ENCODE measurements at places on chromosomes 16 and 17.

DNA sequence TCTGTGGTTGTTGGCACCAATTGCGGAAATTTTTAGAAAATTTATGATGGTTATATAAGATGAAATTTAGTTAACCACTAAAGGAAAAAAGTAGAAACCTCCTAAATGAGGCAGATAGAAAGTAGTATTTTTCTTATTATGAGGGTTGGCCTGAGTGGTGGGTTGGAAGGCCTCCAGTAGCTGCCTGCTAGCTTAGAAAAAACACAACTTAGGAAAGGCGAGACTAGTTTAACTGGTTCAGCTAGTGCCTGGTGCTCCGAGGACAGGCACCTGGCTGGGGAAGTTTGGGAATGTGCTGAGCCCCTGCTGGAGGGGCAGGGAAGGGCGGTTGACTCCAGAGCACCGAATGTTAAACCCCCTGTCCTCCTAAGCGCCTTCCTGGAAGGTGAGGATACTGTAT lies 19.9 kb downstream of the LDHD start:
- DNase-seq: no peak

DNA sequence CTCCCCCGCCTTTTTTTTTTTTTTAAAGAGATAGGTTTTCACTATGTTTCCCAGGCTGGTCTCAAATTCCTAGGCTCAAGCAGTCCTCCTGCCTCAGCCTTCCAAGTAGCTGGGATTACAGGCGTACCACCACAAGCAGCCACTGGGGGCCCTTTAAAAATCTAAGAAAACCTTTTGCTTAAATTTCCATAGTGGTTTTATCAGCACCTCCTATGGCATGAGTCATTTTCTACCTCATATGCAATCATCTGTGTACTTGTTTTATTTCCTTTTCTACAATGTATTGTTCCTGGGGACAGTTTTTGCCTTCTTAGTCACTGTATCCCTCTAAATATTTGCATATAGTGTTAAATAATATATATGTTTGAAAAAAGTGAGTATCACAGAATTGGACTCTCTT lies 29.2 kb downstream of the GNA13 start:
- DNase-seq: no peak

- no peak for DNase-seq
Observed at GRCh38 chr17:82836823-82837357, 2.9 kb downstream of the ZNF750 start.

DNA sequence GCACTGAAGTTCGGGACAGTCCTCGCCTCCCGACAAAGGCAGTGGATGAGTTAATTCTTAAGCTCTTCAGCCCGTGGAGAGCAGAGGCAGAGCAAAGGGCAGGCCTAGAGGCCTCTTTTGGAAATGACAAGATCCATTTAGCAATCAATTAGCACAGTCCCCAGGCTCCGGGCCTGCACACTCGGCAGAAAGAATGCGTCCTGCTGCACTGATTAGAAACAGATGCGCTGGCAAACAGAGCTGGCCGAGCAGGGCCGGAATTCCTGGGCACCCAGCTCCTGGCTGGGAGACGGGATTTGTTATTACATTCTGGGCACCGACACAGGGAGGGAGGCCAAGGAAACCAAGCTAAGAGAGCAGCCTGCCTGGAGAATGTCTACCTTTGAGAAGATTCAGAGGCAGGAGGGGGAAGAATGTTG lies 162.9 kb downstream of the COPRS start:
- no peak for DNase-seq

DNA sequence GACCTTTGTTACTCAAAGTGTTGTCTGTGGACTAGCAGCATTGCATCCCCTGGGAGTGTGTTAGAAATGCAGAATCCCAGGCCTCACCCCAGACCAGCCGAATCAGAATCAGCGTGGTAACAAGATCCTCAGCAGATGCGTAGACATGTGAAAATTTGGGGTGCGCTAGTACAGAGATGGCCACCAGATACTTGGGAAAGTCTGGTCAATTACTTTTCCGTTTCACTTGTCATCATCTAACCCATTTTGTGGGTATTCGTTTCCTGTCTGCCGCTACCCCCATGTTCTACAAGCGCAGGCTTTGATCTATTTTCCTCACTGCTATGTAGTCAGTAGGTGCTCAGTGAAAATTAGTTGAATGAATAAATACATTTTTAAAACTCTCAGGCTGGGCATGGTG lies 33.1 kb upstream of the HERPUD1 start:
- no peak for DNase-seq

DNA sequence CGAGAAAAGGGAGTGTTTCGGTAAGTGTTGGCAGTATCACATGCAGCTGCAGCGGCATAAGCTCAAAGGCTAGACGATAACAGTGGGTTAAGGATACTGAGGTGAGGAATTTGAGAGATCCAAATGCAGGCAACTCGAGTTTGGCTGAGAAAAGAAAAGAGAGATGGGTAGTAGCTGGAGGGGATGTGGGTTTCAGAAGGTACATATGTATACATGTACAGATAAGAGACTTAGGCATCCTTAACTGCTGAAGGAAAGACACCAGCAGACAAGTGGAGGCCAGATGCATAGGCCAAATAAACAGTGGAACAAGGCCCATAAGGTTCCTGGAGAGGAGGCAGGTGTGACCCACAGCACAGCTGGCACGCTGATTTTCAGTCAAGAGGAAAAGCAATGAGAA lies 86.6 kb upstream of the NETO2 start:
- no peak for DNase-seq

GRCh38 chr16:17657045-17657444 lies 186.3 kb upstream of the XYLT1 start:
- DNase-seq: no peak

GRCh38 chr16:11499295-11500089 lies 87.2 kb downstream of the LITAF start:
- no peak for DNase-seq

- DNase-seq: no peak
Observed at GRCh38 chr17:81910840-81911276, 341 bp downstream of the PCYT2 start.

DNA sequence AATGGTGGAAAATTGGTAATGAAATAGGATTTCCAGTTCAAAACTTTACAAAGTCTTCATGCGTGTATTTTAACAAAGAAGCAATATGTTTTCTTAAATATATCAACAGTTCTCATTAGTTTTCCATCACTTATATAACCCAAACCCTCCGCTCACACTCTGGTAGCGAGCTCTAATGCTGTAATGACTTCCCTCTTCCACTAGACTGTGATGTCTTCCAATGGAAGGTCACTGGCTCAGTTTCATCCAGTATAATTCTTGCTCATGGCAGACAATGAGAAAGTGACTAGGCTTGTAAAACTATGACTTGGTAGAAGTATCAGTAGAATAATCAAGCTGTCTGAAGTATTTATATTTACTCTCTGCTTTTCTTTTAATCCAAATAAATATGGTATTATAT lies 32.8 kb downstream of the NETO2 start:
- DNase-seq: no peak

GRCh38 chr17:39927101-39927928 lies at the start of the genes LRRC3C and ORMDL3:
Gene LRRC3C, plus strand, starts transcription at chr17:39927732. Its CDS starts 13,792 bp downstream, at chr17:39941524.
Gene ORMDL3, minus strand, starts transcription at chr17:39927601. Its CDS starts 3,398 bp downstream, at chr17:39924203.
- peak; percentile 83 for DNase-seq

- DNase-seq: no peak
Observed at GRCh38 chr17:68955181-68955841, at the start of gene ABCA8. Gene ABCA8, minus strand, starts transcription at chr17:68955392. Its CDS starts 13,358 bp downstream, at chr17:68942034.

DNA sequence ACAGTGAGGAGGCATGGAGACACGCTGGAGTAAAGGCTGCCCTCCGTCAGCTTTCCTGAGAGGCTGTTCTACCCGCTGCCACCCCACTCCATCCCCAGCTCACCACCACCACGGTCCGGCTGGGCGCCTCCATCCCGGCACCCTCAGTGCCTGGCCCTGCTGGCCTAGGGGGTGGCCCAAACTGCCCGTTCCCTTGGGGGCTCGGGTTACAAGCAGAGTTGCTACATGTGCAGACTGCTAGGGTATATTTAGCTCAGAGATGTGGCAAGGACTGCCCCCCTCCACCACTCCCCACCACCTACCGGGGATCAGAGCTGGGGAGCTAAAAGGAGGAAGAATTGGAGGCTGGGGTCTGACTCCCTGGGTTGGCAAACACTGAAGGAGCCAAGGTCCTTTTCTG lies 4.1 kb downstream of the CACNB1 start:
- no peak for DNase-seq

- no peak for DNase-seq
Observed at GRCh38 chr16:84331998-84332780, 36.1 kb upstream of the ATP2C2 start.

DNA sequence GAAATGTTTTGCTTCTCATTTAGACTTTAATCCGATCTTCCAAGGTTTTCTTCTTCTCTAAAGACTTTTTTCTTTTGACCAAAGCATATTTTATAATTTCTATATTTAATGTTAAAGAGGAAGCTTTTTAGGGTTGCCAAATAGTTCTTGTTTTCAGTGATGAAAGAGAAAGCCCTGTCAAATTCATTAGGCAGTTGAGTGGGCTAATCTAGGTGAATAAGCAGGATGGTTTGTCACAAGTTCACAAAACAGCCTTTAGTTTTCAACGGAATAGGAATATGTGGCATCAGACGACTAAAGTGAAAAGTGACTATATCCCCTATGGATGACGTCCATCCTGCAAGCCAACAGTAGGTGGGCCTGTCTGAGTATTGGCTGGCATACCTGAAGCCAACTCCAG lies 118.8 kb downstream of the NLK start:
- DNase-seq: no peak

DNA sequence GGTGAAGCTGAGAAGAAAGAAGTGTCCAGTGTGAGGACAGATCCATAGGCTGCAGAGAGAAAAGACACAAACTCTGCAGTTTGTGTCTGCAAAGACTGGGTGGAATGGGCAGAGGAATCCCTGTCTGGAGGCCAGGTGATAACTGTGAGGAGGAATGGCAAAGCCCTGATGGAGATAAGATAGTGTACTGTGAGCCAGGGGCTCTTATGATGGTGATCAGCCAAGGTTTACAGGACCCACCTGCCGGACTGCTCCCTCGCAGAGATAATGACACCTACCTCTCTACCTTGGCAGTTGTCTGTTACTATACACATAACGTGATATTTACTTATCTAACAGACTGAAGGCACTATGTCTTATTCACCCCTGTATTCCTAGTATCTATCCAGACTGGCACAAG lies 92.6 kb upstream of the ASIC2 start:
- DNase-seq: no peak

GRCh38 chr16:56345406-56346050 lies 79.8 kb downstream of the AMFR start:
- DNase-seq: no peak

- DNase-seq: no peak
Observed at GRCh38 chr17:15341385-15341849, at the start of gene TEKT3. Gene TEKT3, minus strand, starts transcription at chr17:15341597. Its CDS starts 10,012 bp downstream, at chr17:15331585.

DNA sequence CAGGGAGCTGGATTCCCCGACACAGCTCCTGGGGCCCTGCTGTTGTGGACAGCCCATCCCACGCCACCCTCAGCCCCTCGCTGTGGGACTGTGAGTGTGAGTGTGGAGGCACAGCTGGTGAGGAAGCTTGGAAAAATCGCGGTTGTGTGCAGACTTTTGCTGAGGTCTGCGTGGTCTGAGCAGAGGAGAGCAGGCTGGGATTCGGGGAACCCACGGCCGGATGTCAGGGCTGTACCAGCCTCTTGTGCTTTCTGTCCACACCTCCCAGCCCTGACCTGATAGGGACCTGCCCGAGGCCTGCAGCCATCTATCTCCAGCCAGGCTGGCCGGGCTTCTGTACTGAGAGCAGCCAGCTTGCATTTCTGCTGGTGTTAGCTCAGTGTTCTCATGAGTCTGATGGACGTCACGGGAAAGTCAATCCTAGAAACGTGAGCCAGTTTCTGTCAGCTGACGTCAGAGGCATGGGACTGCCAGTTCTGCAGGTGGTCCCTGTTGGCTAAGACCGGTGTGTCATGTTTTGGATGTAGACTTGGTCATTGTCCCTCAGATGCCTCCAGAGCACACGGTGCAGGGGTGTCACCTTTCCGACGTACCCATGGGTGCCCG lies 72.8 kb upstream of the ZNF750 start:
- DNase-seq: no peak

- no peak for DNase-seq
Observed at GRCh38 chr16:1291576-1291974, 17.9 kb upstream of the UBE2I start.

- DNase-seq: no peak
Observed at GRCh38 chr17:7225711-7226331, 6.1 kb downstream of the ACADVL start.

- no peak for DNase-seq
Observed at GRCh38 chr16:23145608-23146007, 3.6 kb downstream of the USP31 start.

- no peak for DNase-seq
Observed at GRCh38 chr16:88534638-88535190, 35.5 kb upstream of the ZC3H18 start.

GRCh38 chr16:48291303-48291702 lies 44.0 kb upstream of the ABCC11 start:
- DNase-seq: no peak

GRCh38 chr16:9297437-9298113 lies 206.1 kb downstream of the HAPSTR1 start:
- DNase-seq: no peak

- DNase-seq: no peak
Observed at GRCh38 chr17:4596636-4597380, 12.5 kb downstream of the SMTNL2 start.

DNA sequence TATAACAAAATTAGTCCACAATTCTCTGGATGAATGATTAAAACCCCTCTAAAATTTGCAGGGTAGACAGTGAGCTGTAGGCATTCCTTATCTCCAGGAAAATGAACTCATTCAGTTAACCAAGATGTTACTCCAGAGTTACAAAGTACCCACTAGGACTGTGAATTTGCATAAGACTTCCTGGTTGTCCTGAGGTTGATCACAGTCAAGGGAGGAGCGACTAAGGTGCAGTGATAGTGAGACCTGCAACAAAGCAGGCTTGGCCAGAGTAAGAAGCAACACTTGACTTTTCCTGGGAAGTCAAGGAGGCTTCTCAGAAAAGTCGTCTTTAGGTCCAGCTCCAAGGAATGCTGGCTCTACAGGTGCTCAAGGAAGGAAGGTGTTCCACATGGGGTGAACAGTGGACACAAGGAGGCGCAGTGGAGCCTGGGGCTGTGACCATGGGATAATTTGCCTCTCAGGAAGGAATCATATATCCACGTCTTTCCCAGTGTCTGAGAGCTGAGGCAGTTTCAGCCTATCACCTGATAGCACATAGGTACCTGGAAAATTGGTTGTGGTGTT lies 821.1 kb upstream of the EEF2KMT start:
- no peak for DNase-seq

- DNase-seq: no peak
Observed at GRCh38 chr16:27745348-27745747, 195.4 kb downstream of the KATNIP start.
